ENCODE measurements at places on chromosomes 13 and 19.

GRCh38 chr13:52399046-52399445 lies 6.9 kb downstream of the THSD1 start:
- DNase-seq, result no peak

- no peak for DNase-seq
Measured at GRCh38 chr19:55383279-55384130, 587 bp downstream of the TMEM238 start.

GRCh38 chr19:44111910-44112463 lies 1.2 kb upstream of the ZNF225 start:
- DNase-seq, result no peak

- peak; percentile 82 for DNase-seq
Measured at GRCh38 chr19:1566392-1567115, 1.6 kb downstream of the MEX3D start.

GRCh38 chr13:50615234-50615633 lies 228.3 kb downstream of the DLEU7 start:
- no peak for DNase-seq

- no peak for DNase-seq
Measured at GRCh38 chr13:49240017-49240416, 7.7 kb upstream of the CDADC1 start.

- no peak for DNase-seq
Measured at GRCh38 chr13:99654076-99654475, 152.8 kb downstream of the TM9SF2 start.

DNA sequence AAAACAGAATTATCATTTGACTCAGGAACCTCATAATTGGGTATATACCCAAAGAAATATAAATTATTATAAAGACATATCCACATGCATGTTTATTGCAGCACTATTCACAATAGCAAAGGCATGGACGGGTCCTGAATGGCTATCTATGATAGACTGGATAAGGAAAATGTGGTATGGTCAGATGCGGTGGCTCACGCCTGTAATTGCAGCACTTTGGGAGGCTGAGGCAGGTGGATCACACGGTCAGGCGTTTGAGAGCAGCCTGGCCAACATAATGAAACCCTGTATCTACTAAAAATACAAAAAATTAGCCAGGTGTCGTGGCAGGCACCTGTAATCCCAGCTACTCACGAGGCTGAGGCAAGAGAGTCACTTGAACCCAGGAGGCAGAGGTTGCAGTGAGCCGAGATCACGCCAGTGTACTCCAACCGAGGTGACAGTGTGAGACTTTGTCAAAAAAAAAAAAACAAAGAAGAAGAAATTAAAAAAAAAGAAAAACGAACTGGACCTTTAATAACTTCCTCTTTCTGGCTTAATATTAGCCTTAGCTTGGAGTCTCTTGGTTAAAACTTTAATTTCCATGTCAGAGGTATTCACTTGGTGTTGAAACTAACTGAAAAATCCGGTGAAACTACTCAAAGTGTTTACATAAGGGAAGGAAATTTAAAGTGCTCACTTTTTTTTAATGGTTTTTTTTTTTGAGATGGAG lies 104.4 kb downstream of the ZNF486 start:
- no peak for DNase-seq

DNA sequence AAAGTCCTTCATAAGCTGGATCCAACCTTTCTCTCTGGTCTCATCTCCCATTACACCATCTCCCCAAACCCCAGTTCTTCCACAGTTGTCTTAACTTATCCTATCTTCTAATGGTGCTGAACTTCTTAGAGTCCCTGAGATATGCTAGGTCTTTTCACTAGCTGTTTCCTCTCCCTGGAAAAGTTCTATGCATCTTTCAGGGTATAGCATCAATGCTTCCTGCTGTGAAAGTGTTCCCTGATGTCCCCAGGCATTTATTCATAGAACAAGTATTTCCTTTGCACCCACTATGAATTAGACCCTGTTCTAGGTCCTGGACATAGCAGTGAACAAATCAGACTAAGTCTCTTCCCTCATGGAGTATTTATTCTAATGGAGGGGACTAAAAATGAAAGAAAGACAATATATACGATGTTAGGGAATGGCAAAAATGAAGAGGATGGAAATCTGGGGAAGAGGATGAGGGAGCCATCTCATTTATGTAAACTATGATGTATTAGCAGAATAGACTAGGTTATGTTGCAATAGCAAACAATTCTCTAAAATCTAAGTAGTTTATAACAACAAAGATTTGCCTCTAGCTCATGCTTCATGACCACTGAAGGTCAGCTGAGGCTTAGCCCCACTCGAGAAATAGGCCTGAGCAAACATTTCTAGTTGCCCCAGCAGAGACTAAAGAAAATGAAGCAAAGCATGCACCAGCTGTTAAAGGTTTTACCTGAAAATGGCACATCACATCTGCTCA lies 120.0 kb downstream of the CYSLTR2 start:
- DNase-seq, result no peak

DNA sequence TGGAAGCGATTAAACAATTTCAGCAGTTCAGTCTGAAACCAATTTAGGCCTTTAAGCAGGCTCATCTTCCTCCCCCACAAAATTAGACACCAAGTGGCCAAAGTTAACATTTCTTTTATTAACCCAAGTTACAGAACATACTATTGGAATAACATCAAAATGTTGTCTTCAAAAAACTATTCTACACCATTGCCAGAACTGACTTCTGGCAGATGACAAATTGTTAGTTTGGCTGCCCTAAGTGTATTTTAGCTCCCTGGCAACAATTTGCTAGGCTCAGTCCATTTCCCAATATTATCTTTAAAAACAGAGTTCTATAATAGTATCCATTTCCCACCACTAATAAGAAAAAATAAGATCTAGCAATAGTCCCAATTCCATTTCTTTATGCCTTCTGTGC lies 107.8 kb downstream of the SGCG start:
- no peak for DNase-seq

- DNase-seq, result no peak
Measured at GRCh38 chr13:39895254-39895653, 239.8 kb downstream of the COG6 start.

- no peak for DNase-seq
Measured at GRCh38 chr13:71820699-71821098, 46.3 kb downstream of the DACH1 start.

GRCh38 chr13:40024204-40024966 lies 368.9 kb downstream of the COG6 start:
- no peak for DNase-seq

GRCh38 chr19:19948800-19949199 lies 48.1 kb downstream of the ZNF93 start:
- DNase-seq, result no peak

- no peak for DNase-seq
Measured at GRCh38 chr19:3867971-3868769, 668 bp downstream of the ZFR2 start.

GRCh38 chr19:29965492-29965891 lies 23.5 kb downstream of the URI1 start:
- DNase-seq, result no peak

DNA sequence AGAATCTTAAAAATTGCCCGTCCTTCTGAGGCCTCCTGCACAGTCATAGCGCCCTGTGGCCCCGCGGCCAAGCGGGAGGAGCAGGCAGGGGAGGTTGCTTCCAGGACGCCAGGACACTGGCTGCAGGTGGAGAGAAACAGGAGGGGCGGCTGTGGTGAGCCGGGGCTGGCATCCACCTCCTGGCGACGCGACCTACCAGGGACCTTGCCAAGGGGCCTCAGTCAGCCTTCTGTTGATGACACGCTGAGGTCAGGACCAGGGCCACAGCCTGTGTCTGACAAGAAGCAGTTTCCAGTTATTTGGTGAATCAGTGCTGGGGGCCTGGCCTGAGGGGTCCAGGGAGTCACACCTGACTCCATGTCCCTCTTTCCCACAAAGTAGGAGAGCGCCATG lies 13.3 kb upstream of the MKNK2 start:
- no peak for DNase-seq

- no peak for DNase-seq
Measured at GRCh38 chr13:87919956-87920355, 248.8 kb downstream of the SLITRK5 start.

DNA sequence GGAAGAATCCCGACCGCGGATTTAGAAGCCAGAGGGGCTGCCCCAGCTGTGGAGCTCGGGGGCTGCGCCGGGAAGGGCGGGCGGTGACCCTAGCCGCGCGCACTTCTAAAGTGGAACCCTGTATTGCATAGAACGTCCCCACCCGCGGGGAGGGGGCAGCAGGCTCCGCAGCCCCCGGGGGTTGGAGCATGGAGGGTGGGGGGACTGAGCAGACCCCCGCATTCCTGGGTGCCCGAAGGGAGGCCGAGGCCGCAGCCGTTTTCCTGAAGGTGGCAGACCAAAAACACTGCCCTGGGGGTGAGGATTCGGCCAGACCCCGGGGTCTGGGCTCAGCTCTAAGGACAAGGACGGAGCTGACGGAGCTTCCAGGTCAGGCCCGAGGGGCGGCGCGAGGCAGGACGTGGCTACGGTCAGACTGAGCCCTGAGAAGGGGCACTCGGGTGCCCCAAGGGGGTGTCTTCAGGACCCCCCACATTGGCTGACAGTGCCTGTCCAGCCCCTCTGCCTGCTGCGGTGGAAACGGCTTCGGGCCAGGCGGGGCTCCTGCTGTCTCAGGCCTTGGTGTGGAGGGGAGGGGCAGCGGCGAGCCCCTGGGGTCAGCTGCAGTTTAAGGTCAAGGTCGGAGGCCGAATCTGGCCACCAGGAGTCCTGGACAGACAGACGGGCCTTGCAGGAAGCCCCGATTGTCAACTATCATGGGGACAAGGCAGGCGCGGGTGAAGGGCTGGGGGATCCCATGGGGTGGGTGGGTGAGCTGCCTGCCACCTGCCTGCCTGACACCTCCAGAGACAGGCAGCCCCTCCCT lies 12.6 kb downstream of the MKNK2 start:
- no peak for DNase-seq

GRCh38 chr19:13613447-13613846 lies 107.2 kb upstream of the CACNA1A start:
- no peak for DNase-seq

DNA sequence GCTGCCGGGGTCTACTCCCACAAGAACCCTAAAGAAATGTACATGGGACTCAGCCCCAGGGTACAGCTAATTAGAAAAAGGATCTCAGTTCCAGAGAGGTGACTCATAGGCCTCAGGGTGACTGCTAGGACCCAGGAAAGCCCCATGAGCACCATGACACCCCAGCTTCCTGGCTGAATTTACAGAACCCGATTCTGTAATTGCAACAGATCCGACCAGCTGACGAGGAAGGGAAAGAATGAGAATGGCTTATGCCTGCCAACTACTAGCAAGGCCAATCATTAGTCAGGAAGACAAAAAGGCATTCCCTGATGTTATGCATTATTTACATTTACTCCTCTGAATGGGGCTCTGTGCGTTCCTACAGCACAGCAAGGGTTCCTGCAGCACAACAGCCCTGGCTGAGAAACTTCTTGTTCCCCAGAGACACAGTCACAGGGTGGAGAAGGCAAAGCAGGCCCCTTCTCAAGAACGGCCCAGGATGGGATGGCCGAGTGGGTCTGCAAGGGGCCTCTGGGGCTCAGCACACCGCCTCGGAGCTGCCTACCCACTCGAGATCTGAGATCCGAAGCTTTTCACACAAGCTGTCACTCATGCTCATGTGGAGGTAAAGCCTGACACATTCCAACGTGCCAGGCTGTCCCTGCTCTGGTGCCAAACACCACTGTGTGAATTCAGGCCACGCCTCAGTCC lies 27.2 kb downstream of the PBX4 start:
- peak; percentile 59 for DNase-seq

DNA sequence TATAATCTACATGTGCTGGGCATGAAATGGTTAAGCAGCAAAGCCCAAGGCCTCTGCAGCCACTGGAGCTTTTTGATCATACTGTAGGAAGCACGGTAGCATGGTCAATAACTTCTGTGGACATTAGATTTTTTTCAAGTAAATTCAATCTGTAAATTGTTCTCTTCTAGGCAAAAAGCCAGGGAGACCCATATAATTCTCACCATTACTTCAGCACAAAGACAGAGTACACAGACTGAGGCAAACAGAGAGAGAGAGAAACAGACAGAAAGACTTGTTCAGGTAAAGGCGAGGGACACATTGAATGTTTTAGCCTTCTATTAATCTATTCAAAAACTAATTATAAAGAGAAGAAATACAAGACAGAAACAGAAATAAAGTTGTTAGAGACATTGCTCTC lies 349.4 kb downstream of the RFC3 start:
- DNase-seq, result no peak

DNA sequence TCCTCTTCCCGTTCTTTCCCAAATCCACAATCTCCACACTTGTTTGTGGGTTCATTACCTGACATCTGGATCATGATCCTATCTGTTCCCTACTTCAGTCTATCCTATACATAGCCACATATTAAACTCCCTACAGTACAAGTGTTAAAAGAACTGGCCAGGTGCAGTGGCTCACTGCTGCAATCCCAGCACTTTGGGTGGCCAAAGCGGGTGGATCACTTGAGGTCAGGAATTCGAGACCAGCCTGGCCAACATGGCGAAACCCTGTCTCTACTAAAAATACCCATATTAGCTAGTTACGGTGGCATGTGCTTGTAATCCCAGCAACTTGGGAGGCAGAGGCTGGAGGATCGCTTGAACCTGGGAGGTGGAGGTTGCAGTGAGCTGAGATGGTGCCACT lies 88.3 kb downstream of the TM9SF2 start:
- no peak for DNase-seq

All from right atrium auricular region (tissue), 2 donors.